ENCODE measurements at places on chromosomes 7 and 10.
A peak's percentile ranks its signal among the peaks of the same experiment; 100 is the strongest.

- no peak for DNase-seq
Observed at GRCh38 chr10:128052696-128053095, 73.5 kb downstream of the MKI67 start.

DNA sequence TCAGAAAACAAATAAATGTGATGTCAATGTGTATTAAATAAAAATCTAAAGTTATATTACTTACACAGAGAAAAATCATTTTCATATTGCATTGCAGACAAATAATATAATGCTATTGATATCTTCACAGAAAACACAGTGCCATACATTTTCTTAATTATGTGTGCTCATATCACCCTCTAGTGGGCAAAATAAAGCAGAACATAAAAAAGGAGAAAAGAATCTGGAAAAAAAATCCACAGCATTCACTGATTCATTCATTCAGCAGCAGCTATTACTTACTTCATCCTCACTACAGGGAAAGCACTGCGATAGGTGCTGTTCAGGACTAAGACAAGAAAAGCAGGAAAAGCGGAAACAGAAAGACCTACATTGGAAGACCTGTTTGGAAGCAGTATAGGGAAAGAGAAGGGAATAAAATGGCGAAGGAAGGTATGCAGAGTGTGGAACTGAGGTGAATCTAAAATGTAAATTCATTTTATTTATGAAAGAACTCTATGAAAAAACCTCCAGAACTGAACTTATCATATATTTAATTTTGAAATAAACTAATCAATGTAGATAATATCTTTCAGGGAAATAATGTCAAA is 73.2 kb downstream of the POT1 start:
- DNase-seq: no peak

DNA sequence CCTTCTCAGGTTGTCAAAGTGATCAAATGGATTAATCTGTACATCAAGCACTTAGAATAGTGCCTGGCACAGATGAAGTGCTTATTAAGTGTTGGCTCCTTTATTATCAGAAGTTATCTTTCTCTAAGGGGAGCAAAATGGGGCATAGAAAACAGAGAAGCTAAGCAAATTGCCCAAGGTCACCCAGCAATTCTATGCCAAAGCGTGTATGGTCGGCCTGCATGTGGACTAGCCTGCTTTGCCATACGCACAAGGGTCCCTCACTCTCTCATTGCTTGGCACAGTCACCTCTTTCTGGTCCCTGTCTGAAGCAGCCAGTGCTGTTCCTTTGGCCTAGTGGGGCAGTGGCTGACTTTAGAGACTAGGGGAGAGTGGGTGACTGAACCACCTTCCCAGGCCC is 45.3 kb downstream of the CDH23 start:
- DNase-seq: no peak

- no peak for DNase-seq
Observed at GRCh38 chr10:64846700-64847099, 1325.5 kb downstream of the REEP3 start.

- DNase-seq: no peak
Observed at GRCh38 chr10:24826009-24826408, 102.3 kb upstream of the ARHGAP21 start.

GRCh38 chr7:149245244-149245643 is 5.8 kb downstream of the ZNF212 start:
- no peak for DNase-seq

GRCh38 chr7:158411232-158411950 is 176.2 kb downstream of the PTPRN2 start:
- DNase-seq: no peak

- DNase-seq: no peak
Observed at GRCh38 chr10:127283576-127283975, 87.2 kb upstream of the INSYN2A start.

DNA sequence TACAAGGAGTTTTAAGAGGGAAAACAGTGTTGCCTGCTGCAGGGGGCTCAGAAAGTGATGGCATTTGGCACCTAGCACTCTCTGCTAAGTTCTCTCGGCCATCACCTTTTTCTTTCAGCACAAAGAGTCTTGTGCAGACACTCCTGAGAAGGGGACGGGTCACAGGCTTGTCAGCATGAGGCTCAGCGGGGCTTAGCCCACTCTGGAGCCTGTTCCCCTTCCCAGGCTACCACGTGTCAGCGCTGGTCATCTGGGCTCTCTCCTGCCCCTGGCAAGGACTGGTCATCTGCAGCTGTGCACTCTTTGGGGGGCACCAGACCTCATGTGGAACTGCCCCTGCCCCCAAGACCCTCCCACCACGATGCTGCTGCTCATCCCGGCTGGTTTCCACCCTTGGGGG is 152.1 kb upstream of the MKI67 start:
- no peak for DNase-seq

DNA sequence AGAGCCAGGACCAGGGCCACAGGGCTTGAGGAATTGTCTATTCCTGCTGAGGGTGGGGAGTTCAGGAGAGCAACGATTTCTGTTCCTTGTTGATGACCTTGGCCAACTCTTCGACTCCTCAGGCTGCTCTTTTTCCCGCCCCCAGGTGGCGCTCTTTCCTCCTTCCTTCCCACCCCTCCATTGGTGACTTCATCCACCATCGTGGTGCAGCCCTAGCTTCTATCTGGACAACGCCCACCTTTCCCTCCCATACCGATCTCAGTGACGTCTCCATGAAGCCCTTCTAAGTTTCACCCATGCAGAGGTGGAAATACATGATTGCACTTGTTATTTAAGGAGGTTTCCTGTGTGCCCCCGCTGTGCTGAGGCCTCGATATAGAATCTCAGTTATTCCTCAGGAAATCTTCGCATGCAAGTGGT is 22.1 kb upstream of the CARD11 start:
- no peak for DNase-seq

DNA sequence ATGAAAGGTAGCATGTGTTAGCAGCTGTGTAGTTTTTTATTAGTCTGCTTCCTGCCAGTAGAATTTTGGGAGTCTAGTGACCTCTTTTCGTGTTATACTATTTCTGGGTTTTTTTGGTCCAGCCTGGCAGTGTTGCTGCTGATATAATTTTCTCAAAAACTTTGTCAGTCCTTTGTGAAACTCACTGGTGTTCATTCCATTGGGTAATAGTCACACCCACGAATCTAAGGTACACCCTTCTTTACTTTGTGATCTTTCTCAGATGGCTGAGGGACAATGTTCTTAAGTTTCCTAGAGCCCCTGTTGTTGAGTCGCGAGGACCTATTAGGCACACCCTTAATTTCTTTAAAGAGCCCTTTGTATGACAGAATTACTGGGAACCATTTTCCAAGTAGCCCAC is 52.3 kb downstream of the TPST1 start:
- no peak for DNase-seq

DNA sequence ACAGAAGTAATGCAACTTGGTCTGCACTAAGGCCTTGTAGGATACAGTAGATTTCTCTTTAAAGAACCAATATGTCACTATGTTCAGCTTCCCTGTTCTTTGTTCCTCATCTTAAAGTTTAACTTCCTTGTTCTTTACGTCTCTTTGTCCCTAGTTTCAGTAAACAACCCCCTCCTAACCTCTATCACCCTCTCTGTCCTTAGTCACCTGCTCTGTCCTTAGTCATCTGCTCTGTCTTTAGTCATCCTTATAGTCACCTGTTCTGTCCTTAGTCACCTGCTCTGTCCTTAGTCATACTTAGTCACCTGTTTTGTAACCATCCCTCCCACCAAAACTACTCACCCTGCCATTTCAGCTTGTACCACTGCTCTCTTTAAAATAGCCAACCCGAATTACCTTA is 144.6 kb upstream of the TMEM106B start:
- no peak for DNase-seq

DNA sequence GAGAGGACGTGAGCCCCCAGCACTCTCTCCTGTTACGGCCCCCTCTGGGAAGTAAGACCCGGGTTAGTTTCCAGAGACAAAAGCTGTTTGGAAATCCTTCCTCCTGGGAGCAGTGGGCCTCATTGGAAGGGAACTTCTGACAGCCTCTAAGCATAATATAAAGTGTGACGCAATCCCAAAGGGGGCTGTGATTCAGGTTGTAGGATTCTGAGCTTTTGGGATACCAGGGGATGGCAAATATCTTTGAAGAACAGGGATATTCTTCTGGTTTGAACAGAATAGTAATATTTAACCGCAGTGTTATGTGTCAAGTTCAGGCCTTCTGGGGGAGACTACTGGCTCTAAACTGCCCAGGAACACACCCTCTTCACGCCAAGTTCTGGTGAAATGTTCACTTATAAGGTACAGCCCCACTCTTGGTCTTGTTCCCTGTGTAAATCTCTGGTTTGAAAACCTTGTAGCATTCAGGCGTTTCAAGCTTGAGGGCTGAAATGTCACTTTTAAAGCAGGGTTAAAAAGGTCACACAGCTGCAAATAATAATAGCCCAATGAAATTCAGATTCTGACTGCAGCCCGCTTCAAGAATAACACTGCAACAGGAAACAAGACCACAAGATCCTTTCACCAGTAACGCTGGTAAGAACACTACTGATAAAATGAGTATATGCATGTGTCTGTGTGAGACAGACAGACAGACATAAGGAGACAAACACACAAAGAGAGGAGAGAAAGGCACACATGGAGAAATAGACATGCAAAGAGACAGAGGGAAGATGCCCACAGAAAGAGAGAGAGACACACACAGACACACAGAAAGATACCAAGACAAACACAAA is 69.0 kb downstream of the CREB5 start:
- DNase-seq: no peak

GRCh38 chr7:78345979-78346378 is 547.4 kb downstream of the PHTF2 start:
- DNase-seq: no peak

- no peak for DNase-seq
Observed at GRCh38 chr10:101146392-101147251, 15.5 kb downstream of the TLX1 start.

DNA sequence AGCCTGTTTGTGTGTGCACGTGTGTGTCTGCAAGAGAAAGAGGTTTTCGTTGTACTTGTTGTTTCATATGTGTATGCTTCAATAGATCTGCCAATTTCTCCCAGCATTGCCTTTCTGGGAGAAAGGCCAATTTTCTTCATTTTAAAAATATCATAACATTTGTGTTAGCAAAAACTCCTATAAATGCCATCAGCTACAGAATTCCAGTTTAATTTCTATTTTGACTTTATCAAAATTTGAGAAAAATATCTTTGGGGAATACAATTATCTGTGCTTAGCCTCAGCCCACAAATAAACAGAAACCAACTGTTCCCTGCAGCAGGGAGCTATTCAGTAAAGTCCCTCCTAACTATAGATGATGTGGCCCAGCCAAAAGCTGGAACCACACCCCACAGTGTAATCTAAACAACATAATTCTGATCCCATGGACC is 68.3 kb upstream of the MGMT start:
- no peak for DNase-seq

DNA sequence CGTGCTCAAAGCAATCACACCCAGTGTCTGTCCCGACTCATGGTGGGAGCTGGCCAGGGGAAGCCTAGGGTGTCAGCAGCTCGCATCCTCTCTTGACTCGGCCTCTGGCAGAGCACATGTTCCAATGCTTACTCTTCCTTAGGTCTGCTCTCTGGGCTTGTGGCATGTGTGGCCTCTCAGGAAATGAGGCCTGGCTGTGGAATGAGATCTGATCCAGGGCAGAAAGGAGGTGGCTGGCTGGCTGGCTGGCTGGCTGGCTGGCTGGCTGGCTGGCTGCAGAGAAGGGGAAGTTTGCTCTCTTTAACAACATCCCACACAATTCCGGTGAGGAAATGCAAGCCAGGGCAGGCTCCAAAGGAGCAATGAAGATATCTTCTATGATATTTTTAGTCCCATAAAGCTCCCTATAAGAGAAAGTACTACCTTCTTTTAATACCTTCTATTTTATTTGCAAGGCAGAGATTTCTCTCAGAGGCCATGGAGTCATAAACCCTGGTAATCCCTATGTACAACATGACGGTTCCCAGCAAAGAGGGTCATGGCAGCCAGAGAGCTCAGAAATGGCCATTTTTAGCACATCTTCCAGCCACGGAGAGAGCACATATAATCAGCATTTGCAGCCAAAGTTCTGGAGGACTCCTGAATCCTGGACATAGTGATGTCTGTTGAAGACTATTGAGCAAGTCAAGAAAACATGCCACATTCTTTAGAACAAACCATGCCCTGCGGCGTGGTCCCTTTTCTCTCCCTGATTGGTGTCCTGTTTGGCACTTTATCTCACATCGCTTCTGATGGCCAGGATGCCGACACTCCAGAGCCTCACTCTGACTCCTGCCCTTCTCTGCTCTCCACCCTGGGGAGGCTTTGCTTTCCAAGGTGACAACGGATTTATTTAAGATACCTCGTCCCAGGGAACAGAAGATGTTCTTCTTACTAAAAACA is 153.7 kb downstream of the FANK1 start:
- peak; percentile 5 for DNase-seq

DNA sequence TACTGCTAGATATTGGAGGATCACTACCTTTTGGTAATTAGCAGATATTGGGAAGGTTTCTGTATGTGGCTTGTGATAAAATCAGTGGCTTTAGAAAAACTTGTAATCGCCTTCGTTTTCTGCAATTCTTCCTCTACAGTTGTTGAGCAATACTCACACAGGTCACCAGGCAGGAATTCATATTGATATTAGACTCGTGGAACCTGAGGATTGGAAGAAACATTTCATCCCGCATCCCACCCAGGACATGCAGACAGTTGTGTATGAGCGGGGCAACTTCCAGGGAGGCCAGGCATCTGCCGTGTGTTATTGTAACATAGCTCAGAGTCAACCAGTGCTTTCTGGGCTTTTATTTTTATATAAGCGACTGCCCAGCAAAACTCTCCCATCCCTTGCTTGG is 821.3 kb downstream of the LRMDA start:
- DNase-seq: no peak

- DNase-seq: no peak
Observed at GRCh38 chr10:78600121-78600665, 468.6 kb upstream of the ZMIZ1 start.

- DNase-seq: peak; percentile 61
Observed at GRCh38 chr7:131027287-131027773, 293.3 kb upstream of the KLF14 start.

DNA sequence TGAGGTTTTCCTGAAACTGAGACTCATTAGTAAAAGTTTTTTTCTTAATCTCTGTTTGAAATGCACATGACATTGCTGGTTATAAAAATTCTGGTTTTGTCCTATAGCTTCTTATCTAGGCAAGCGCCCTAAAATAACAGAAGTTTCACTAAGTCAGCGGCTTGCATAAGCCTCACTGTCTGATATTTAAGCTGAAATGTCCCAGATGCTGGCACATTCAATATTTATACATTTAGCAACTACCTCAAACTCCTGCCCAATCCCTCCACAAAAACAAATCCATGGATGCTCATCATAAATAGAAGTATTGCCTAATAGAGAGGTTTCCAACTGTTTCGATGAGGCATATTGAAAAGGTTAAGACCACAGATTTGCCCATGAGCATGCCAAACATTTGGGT is 83.1 kb upstream of the EGR2 start:
- DNase-seq: no peak

DNA sequence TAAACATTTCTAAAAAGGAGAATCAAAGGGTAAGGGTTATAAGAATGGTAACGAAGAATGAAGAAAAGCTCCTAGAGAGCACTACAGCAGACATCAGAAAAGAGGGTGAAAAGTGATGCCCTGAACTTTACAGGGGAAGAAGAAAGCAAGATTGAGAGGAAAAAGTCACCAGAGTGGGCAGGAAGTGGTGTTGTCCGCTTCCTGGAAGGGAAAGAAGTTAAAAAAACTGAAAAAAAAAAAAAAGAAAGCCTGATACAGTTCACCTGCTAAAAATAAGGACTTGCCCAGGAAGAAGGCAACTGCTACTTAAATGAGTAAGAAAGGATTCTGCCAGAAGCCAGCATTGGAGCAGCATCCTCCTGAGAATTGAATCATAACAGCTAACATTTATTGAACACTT is 330.1 kb upstream of the PHF14 start:
- DNase-seq: no peak
